ENCODE measurements at places on chromosomes 13 and 19. TPM values are rescaled to one million over a fixed set of nuclear protein-coding genes. Genes with fewer than 3 reads are reported as not detected.

Gene MAP4K1
- 239 TPM for total RNA-seq

- no peaks in the 10 kb centered on the region for H3K36me3 ChIP-seq
- no peaks in the 10 kb centered on the region for H3K27me3 ChIP-seq
- no peak for DNase-seq
- H3K4me1 ChIP-seq = no peaks in the 10 kb centered on the region
These were observed 522.1 kb downstream of the SUCLA2 start for GRCh38 chr13:47478985-47479384.

DNA sequence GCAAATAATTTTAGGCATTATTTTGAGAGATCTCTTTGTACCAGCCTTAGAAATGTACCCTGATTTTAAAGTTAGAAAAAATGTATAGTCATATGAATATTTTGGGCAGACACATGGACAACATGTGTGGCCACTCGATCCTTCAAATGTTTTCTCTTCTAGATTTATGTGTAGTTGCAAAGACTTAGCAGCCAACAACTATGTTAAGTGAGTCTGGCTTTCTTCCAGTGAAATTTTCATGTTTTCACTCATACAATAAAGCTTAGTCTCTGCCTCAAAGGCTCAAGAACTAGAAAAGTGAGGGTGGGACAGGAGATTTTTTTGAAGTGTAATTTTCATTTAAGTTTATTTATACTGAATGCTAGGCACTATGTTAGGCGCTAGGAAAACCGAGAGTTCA lies 207.7 kb upstream of the DACH1 start:
- DNase-seq = no peak
- H3K27ac ChIP-seq = no peak overlapping the region
- no peaks in the 10 kb centered on the region for H3K4me1 ChIP-seq
- H3K27me3 ChIP-seq = no peaks in the 10 kb centered on the region
- H3K4me3 ChIP-seq = no peak overlapping the region

Gene TMPRSS9
- not detected for total RNA-seq

GRCh38 chr13:65609350-65609749 lies 1620.8 kb downstream of the PCDH9 start:
- no peaks in the 10 kb centered on the region for H3K36me3 ChIP-seq
- H3K4me3 ChIP-seq = no peak overlapping the region
- H3K27ac ChIP-seq = no peak overlapping the region
- no peak for DNase-seq

GRCh38 chr13:40786568-40786996 lies 2.8 kb upstream of the SLC25A15 start:
- H3K4me3 ChIP-seq = no peak overlapping the region
- no peaks in the 10 kb centered on the region for H3K27me3 ChIP-seq
- no peak for DNase-seq
- H3K4me1 ChIP-seq = peaks cover 4% of the 10 kb centered on the region
- H3K36me3 ChIP-seq = no peaks in the 10 kb centered on the region

Gene OR10H1
- total RNA-seq = not detected

GRCh38 chr13:49373716-49374115 lies 70.1 kb downstream of the CAB39L start:
- no peak overlapping the region for H3K27ac ChIP-seq
- H3K4me3 ChIP-seq = no peak overlapping the region
- peaks cover 20% of the 10 kb centered on the region for H3K4me1 ChIP-seq
- DNase-seq = no peak
- no peaks in the 10 kb centered on the region for H3K36me3 ChIP-seq

Gene CLIP3
- total RNA-seq = 3.2 TPM

- H3K36me3 ChIP-seq = peaks cover 7% of the 10 kb centered on the region
- H3K4me3 ChIP-seq = no peak overlapping the region
- H3K27me3 ChIP-seq = no peaks in the 10 kb centered on the region
- DNase-seq = no peak
These were observed 17.0 kb downstream of the POU2F2 start for GRCh38 chr19:42115219-42115618.

GRCh38 chr19:57655443-57655842 lies 13.3 kb upstream of the ZSCAN4 start:
- H3K27ac ChIP-seq = no peak overlapping the region
- H3K36me3 ChIP-seq = no peaks in the 10 kb centered on the region
- H3K27me3 ChIP-seq = no peaks in the 10 kb centered on the region

- no peaks in the 10 kb centered on the region for H3K27me3 ChIP-seq
- no peaks in the 10 kb centered on the region for H3K4me1 ChIP-seq
- no peak for DNase-seq
- H3K36me3 ChIP-seq = peaks cover 8% of the 10 kb centered on the region
- H3K4me3 ChIP-seq = no peak overlapping the region
- no peak overlapping the region for H3K27ac ChIP-seq
These were observed 11.6 kb upstream of the ISYNA1 start for GRCh38 chr19:18449552-18449951.

DNA sequence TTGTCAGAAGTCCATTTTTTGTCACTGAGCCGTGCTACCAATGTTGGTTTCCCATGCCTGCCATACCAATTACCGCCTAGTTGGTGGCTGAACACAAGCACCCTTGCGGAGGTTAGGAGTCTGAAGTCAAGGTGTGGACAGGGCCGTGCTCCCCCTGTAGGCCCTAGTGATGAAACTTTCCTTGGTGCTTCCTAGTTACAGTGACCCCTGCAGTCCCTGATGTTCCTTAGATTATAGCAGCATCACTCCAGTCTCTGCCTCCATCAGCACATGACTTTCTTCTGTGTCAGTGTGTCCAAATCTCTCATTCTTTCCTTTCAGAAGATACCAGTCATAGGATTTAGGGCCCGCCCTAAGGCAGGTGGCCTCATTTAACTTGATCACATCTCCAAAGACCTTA lies 99.0 kb downstream of the MYO16 start:
- no peaks in the 10 kb centered on the region for H3K27me3 ChIP-seq
- DNase-seq = no peak
- H3K4me3 ChIP-seq = no peak overlapping the region
- no peaks in the 10 kb centered on the region for H3K36me3 ChIP-seq
- no peaks in the 10 kb centered on the region for H3K4me1 ChIP-seq

DNA sequence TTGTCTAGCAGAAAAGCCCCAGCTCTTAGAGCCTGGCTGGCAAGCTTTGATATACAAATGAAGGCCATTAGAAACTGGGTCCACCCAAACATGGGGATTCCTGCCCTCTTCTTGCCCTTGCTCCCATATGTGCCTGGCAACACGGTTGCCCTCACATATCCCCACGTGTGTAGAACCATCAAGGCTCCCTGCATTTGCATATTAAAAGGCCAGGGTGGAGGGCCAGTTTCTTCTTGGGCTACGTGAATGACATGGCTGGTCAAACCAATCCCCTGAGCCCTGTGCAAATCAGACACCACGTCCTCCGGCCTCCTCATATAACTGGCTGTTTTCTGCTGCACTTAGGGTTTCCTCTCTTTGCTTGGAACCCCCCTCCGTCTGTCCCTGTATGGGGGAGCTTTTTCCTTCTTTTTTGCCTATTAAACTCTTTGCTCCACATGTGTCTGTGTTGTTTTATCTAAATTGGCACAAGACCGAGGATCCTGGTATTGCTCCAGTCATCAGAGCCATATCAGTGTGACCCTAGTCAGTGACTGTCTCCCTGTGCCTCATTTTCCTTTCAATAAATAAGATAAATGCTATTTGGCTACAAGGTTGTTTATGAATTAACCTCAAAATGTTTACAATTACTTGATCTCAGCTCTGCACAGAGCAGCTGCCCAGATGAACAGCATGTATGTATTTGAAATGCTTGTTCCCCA lies 30.3 kb upstream of the CEACAM1 start:
- H3K36me3 ChIP-seq = no peaks in the 10 kb centered on the region
- no peak for DNase-seq
- no peaks in the 10 kb centered on the region for H3K27me3 ChIP-seq
- H3K4me1 ChIP-seq = no peaks in the 10 kb centered on the region
- no peak overlapping the region for H3K4me3 ChIP-seq

Gene ZNF256
- 9.0 TPM for total RNA-seq

DNA sequence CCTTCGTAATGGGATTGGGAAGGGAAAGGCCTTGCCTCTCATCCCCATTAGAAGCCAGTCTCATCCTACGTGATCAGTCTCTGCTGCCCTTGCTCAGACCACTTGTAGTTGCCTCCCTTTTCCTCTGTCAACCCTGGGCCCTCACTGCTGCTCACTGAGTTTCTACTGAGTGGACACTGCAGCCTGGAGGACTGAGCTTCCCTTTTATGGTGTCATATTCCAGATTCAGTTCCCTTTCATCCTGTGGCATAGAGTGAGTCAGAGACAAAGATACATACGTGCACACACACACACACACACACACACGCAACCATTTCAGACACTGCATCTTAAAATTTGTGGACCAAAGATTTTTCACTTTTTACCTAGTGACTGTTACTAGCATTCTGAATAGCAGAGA lies 56.6 kb downstream of the COG3 start:
- H3K27me3 ChIP-seq = no peaks in the 10 kb centered on the region
- H3K27ac ChIP-seq = no peak overlapping the region
- H3K4me3 ChIP-seq = no peak overlapping the region
- no peak for DNase-seq
- no peaks in the 10 kb centered on the region for H3K4me1 ChIP-seq
- H3K36me3 ChIP-seq = peaks cover 11% of the 10 kb centered on the region

DNA sequence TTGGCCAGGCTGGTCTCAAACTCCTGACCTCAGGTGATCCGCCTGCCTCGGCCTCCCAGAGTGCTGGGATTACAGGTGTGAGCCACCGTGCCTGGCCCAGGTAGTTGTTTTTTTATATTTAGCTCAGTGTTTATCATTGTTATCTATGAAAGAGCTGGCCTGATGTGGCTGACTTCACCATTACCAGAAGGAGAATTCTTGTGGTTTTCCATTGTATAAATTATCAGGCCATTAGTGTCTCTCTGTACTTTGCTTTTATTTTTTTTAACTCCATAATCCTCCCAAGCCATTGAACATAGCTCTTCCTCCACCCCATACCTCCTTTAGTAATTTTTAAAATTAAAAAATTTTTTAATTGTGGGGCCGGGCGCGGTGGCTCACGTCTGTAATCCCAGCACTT lies 24.2 kb downstream of the CERS4 start:
- no peak overlapping the region for H3K4me3 ChIP-seq
- no peak overlapping the region for H3K27ac ChIP-seq
- H3K27me3 ChIP-seq = no peaks in the 10 kb centered on the region
- H3K36me3 ChIP-seq = no peaks in the 10 kb centered on the region
- DNase-seq = no peak
- no peaks in the 10 kb centered on the region for H3K4me1 ChIP-seq

DNA sequence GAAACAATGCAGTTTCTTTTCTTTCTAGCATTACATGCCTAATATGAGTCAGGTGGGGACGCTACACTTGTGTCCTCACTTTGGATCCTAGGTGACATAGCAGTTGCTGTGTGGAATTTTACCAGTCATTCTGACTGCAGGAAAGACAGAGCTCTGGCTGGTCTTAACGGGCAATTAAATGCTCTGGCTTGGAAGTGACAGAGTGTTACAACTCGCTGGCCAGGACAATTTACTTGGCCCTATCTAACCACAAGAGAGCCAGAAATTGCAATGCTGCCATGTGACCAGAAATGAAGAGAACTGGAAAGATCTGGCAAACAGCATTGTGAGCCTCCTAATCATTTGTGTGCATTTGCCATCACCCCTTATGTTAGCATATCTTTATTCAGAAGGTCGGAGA lies 351.1 kb downstream of the DCT start:
- no peaks in the 10 kb centered on the region for H3K36me3 ChIP-seq
- H3K27ac ChIP-seq = no peak overlapping the region
- H3K27me3 ChIP-seq = no peaks in the 10 kb centered on the region
- DNase-seq = no peak
- H3K4me1 ChIP-seq = no peaks in the 10 kb centered on the region

Gene ZNF625
- 1.6 TPM for total RNA-seq

Measured in naive thymus-derived CD4-positive, alpha-beta T cell (primary cell).